ENCODE measurements at places on chromosomes 3 and 15.

DNA sequence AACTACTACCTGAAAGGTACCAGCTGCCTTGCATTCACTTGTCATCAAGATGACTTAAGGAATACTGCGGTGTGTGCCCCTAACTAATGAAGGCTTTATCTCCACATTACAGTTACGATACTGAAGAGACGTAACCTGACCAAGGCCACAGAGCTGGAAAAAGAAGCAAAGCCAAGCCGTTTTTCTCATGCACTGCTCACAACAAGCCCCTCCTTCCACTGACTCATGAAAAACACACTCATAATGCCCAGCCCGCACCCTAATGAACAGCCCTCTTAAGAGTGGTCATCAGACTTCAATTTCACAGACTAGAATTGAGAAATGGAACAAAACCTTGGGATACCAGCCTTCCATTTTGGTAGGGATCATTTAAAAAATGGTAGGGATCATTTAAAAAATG, 11.6 kb downstream of the PSMD6 start:
- DNase-seq, result no peak

- DNase-seq, result no peak
Observed at GRCh38 chr15:89128320-89129122, 40.3 kb downstream of the ABHD2 start.

DNA sequence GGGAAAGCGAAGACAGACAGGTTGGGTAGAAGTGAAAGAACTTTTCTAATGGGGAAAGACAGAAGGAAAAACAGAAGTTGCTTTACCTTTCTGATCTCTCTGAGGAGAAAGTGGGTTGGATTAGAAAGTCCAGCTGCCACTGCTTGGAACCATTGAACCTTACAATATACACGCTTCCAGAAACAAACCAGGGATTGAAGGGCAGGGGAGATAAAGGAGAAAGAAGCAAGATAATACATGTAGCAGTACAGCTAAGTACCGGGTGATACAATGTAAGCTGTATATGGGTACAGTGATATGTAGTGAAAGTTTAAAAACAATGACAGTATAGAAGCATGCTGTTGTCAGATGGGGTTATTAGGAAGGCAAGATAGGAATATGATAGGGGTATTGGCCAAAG, 684.4 kb downstream of the AGBL1 start:
- DNase-seq, result no peak

DNA sequence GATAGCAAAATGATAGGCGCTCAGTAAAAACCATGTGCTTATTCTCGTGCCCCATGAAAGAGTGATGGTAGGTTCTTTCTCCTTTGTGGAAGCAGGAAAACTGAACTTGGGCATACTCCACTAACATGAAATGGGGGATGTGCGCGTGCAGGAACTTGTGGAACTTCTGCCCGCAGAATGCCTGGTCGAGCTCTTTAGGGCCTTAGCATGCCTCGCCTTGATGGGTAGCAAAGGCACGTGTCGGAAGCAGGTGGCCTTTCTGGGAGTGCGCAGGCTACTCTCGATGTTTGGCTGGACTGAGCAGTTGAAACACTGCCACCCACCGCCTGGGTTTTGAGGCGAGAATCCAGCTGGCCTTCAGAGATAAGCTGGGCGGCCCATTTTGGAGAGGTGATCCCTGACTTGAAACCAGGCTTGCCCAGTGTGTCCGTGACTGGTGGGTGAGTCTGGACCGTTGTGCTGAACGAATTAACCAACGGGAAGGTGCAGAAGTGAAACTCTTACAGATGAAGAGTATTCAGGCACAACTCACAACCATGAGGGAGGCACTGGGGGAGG, 842 bp downstream of the PCCB start:
- peak; percentile 50 for DNase-seq

DNA sequence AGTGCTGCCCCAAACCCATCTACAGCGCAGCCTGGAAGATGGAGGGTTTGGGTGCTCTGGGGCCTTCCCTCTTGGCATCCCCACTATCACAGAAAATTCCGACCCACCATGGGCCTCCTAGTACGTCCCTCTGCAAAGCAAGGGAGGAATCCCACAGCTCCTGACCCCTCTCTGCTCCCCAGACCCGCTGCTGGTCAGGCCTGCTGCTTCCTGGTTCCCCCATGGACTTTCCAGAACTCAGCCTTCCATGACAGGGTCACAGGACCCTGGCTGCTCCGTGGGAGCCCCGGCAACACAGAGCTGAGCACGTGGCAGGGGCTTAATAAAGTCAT, 3.1 kb upstream of the LOXL1 start:
- no peak for DNase-seq

GRCh38 chr3:52236424-52236886, 2.5 kb downstream of the TWF2 start:
- DNase-seq, result no peak

DNA sequence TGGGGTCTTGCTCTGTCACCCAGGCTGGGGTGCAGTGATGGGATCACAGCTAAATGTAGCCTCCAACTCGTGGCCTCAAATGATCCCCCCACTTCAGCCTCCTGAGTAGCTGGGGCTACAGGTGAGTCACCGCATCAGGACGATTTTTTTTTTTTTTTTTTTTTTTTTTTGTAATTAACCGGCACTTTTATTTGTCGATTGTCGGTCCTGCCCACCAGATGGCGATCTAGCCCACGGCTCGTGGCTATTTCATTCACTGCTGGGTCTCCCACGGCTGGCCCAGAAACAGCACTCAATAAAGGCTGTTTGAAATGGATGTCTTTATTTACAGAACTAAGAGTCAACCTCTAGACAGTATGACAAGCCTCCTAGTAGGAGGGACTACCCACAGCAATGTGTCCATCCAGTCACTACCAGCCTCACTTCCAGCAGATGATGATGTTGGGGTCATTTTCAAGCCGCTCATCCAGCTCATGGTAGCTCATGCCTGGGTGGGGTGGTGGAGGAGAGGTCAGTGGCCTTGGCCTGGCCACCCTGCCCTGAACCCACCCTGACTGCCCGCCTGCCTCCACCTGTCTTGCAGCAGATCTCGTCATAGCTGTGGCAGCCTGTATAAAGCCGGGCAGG, 1.8 kb upstream of the ZMYND10 start:
- peak; percentile 6 for DNase-seq

DNA sequence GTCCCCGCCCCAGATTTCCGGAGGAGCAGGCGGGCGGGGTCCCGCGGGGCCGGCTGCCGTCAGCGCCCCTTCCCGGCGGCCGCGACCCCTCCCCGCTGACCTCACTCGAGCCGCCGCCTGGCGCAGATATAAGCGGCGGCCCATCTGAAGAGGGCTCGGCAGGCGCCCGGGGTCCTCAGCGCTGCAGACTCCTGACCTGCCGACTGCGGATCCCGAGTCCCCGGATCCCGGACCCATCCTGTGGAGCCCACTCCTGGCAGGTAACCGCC, at the start of gene TRH:
Gene TRH, plus strand, starts transcription at position 157 of the 269 bp plus-strand sequence. CDS start 1,097 bp downstream, outside the sequence.
- no peak for DNase-seq

DNA sequence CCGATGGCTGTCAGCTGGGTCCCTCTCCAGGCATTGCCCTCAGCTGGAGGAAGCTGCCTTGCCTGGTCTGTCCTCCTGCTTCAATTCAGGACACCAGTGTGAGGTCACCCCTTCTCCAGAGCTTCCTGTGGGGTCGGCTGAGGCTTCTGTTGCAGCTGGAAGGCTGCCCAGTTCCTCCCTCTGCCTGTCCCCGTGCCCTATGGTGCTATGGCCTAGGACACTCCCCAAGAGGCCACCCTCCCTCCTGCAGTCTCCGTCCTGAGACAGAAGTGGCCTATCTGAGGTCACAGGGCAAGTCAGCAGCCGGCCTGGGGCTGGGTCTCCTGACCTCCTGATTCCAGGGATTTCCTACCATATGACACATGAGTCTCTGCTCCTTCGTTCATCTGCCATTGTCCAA, 57.9 kb downstream of the RASGRF1 start:
- DNase-seq, result no peak

- no peak for DNase-seq
Observed at GRCh38 chr3:105579439-105579838, 212.7 kb downstream of the ALCAM start.

DNA sequence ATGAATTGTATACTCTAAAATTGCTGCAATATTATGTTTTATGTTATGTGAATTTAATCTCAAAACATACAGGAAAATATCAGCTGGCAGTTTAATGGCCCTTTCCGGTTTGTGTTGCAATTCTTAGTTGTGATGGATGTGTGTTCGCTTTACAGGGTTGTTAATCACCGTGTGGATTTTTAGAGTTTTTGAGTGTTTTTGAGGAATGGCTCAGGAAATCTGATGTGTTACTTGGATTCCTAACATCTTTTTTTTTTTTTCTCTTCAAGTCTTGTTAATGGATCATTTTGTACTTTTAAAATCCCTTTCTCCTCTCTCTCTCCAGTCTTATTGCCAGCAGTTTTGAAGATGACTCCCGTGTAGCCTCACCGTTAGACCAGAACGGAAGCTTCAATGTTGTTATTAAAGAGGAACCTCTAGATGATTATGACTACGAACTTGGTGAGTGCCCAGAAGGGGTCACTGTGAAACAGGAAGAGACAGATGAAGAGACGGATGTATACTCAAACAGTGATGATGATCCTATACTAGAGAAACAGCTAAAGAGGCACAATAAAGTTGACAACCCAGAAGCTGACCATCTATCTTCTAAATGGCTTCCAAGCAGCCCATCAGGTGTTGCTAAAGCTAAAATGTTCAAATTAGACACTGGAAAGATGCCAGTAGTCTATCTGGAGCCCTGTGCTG, 35.7 kb downstream of the MGA start:
- DNase-seq, result no peak
